ENCODE measurements at places on chromosomes 1 and 21.

DNA sequence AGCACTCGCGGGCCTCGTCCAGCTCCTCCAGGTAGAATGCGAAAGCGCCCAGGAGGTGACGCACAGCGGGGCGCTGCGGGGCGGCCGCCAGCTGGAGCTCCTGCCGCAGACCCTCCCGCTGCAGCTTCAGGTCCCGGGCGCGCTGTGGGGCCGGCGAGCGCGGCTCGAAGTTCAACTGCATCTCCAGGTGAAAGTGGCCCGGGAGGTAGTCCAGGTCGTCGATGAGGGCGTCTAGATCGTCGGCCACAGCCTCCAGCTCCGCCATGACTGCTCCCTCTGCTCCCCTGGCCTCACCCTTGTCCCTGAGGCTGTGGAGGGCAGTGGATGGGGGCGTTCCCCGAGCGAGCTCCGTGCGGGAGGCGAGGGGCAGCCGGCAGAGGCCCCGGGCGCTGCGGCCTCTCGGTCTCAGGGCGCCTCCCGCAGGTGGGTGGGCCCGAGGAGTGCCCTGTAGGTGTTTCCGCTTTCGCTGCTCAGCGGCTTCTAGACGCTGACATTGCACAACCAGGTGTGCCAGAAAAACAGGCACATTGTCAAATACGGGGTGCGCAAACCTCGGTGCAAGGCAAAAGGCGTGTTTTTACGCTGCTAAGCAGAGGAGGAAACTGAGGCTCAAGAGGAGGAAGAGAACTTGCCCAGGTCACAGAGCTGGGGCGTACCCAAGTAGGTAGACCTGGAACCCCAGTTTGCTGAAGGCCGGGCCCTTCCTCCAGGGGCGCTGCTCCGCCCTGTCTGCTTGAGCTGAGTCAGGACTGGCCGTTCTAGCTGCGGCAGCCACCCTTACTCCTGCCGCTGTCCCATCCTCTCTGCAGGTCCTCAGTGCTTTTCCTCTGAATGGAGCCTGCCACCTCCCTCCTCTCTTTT, at the start of gene TTC22:
TSS of gene TTC22 (minus strand) at position 425 of the 861 bp plus-strand sequence. CDS start at position 265, 160 bp downstream.
- DNase-seq: peak; percentile 35

GRCh38 chr1:100134872-100135271, 1.9 kb downstream of the TRMT13 start:
- DNase-seq: no peak

GRCh38 chr1:248627971-248628844, 6.7 kb downstream of the OR2T11 start:
- DNase-seq: no peak

GRCh38 chr1:90400131-90400530, 317.0 kb downstream of the BARHL2 start:
- no peak for DNase-seq

DNA sequence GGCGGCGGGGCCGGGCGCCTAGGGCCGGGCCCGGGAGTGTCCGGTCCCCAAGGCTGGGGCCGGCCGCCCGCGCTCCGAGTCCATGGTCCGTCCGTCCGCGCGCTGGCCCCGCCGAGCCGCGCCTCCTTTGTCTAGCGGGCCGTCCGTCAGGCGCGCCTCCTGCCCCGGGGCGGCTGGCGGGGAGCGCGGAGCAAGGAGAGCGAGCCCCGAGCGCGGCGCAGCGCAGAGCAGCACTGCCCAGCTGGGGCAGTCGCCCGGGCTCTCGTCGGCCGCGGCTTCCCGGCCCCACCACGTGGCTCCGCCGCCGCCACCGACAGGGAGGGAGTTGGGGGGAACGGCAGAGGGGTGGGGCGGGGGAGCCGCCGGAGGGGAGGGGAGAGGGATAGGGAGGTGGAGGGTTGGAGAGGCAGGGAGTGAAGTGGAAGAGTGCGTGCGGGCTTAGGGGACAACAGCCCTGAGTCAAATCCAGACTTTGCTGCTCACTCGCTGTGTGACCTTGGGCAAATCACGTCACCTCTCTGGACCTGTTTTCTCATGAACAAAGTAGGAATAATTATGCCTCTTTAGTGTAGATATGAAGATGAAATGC, at the start of gene NKAIN1:
TSS of gene NKAIN1 (minus strand) at position 235 of the 589 bp plus-strand sequence. CDS start 340 bp downstream, outside the sequence.
- no peak for DNase-seq

GRCh38 chr1:248807067-248807737, 18.5 kb downstream of the SH3BP5L start:
- peak; percentile 44 for DNase-seq

GRCh38 chr1:181637998-181638397, 154.7 kb downstream of the CACNA1E start:
- no peak for DNase-seq

GRCh38 chr1:197481101-197481500, 213.0 kb downstream of the CRB1 start:
- DNase-seq: peak; percentile 22

- DNase-seq: no peak
Measured at GRCh38 chr1:93427656-93428055, 20.3 kb upstream of the FNBP1L start.

- no peak for DNase-seq
Measured at GRCh38 chr1:115046751-115047150, 17.1 kb downstream of the TSHB start.

DNA sequence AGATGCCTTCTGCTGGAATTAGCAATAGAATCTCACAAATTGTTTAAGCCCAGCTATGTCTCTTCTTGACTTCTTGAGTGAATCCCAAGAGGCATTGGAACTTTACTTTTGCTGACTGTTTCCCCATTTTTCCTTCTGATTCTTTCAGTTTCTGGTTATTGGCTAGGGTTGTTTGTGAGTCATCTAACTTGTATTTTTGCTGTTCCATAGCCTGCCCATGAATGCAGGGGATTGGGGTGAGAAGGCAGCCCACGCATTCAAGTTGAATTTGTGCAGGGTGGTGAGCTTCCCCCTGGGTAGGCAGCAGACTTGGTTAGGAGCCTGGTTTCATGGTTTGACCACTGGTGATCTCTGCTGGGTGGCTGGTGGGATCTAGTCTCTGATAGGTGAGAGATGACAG, 10.4 kb upstream of the KLF17 start:
- no peak for DNase-seq

DNA sequence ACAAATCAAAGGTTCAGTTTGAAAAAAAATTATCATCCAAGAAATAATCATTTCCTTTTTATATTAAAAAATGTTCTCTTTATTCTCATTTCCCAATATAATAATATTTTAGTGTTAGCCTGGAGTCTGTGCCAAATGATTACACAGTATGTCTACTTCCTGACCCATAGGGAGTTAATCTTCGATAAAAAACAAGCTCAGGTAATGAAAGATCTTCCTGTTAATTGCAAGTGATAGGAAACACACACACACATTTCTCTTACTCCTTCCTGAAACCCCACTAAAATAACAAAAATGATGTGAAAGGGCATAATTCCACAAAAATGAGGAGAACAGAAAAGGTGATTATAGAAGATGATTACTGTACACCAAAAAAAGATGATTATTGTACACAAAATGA, 123.5 kb upstream of the CXADR start:
- no peak for DNase-seq

DNA sequence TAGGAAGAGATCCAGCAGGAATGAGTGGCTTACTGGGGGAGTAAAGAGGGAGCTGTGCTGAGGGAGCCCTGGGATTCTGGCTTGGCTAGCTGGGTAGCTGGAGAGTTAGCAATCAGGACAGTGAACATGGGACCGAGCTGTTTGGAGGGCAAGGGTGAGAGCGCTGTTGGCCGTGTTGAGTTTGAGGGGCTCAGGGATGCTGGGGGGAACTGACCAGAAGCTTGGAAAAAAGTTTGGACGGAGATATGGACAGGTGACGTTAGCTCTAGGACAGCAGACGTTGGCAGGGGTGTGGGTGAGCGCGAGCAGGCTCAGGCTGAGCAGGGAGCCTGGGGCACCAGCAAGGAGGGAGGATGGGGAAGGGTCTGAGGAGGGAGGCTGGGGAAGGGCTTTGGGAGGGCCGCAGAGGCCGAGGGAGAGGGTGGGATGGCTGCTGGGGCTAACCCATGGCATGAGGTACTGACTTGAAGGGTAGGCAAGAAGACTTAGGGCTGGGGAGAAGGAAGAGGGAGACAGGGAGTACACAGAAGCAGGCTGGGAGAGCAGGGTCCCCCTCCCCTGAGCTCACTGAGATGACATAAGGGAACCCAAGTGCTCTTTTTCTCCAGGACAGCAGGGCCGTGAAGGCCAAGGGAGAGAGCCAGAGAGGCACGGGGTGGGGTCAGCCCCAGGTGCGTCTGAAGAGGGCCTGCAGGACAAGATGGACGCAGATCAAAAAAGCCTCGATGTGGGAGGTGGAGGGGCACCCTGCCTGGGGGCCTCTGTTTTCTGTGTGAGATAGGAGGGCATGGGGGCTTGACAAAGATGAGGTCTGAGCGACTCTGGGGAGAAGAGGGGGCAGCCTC, 8.2 kb downstream of the SH2D2A start:
- no peak for DNase-seq

DNA sequence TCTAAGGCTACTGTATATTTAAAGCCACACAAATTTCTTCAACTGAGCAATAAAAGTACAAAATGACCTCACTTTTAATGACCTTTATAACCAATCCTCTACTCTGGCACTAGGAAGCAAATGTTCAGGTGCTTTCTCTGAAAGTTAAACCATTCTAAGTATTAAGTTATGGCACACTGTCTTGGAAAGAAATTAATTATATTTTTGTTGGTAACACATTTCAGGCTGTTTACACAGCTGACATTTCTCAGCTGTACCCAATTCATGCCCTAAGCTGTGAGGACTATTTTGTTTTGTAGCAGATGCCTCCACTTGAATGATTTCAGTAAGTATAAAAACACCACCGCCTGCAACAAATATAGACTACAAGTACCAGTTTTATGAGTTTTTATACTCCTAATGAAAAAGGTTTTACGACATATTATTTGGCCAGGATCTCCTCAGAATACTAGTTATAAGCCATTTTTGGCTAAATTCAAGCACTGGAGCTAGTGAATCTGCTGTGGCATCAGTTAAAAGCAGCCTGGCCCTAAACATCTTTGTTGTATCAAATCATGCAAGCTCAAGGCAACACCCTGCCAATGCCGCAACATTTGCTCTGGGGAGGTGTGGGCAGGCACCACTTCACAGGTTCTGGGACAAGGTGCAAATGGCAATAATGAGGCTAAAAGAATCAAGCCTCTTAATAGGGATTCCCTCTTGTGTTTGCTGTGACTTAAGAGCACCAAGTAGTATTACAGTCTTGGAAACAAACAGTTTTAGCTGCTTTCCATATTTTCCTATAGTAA, 228.4 kb upstream of the DMRTA2 start:
- DNase-seq: no peak

DNA sequence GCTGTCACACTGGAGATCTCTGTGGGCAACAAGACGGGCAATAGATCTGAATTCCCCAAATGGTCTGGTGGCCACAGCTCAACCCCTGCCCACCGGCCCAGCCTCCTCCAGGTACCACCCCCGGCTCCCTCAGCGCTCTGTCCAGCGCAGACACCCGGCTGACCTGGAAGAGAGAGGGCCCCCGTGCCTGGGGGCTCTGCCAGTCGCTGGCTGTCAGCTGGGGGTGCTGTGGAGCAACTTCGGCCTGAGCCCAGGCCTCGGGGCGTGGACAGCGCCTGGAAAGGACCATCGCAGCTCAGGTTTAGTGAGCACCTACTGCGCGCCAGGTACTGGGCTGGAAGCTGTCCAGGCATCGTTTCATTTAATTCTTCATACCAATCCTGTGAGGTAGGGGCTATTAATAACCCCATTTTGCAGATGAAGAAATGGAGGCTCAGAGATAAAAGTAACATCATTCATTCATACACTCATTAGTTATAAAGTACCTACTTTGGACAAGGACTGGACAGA, 51.0 kb downstream of the AHDC1 start:
- DNase-seq: no peak

GRCh38 chr21:33492571-33492970, 1.1 kb upstream of the DNAJC28 start:
- no peak for DNase-seq

DNA sequence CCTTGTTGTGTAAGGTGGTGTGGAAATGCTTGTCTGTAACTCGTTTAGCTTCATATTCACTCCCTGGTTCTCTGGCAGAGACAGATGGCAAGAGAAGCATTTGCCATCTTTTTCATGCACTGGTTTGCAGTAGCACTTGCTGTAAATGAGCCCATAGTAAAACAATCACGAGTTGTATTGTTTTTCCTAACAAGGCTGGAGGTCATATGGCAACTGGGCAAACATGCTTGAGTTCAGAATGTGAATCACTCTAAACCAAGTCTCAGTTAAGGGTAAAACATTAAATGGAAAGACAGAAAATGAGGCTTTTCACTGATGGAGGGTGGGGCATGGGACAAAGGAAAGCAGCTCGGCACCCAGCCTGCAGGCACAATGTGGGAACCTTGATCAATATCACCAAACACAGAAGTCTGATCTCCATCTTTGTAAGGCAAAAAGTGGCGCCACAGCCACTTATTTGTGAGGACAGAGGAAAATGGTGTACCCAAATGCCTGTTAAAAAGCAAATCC, 26.5 kb upstream of the LPAR3 start:
- DNase-seq: no peak

DNA sequence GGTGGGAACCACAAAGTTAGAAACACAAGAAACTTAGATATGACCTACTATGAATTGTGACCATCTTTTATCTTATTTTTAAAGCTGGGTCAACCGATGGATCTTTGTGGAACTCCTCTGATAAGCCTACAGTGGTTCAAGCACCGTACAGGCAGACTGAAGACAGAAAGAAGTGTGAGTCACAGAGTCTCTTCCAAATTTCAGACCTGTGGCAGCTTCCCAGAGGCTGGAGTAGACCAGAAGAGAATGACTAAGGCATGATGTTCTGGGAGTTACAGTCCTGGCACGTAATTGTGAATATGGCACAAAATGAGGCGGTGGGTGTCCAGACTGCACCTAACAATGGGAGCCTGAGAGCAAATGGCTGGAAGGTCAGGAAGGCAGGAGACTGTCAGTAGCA, 70.0 kb downstream of the LMO4 start:
- DNase-seq: no peak

GRCh38 chr1:235275223-235275622, 52.8 kb downstream of the ARID4B start:
- no peak for DNase-seq

- no peak for DNase-seq
Measured at GRCh38 chr1:109338608-109339007, 31.8 kb upstream of the MYBPHL start.

GRCh38 chr1:60185684-60186083, 112.1 kb upstream of the C1orf87 start:
- no peak for DNase-seq

DNA sequence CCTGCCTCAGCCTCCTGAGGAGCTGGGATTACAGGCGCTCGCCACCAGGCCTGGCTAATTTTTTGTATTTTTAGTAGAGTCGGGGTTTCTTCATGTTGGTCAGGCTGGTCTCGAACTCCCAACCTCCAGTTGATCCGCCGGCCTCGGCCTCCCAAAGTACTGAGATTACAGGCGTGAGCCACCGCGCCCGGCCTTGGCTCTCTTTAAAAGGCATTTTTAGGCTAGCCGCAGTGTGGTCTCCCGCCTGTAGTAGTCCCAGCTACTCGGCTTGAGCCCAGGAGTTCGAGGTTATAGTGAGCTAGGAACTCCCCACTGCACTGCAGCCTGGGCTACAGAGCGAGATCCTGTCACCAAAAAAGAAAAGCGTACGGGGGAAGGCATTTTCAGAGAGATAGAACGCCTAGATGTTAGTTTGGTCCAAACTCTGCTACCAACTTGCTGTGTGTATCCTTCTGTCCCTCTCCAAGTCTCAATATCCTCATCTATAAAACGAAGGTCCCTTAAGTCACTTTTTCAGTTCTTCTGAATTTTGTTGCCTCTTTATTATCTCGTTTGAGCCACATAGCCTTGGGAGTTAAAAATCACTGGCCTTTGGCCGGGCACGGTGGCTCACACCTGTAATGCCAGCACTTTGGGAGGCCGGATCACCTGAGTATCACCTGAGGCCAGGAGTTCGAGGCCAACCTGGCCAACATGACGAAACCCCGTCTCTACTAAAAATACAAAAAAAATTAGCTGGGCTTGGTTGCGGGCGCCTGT, 734 bp downstream of the MED18 start:
- no peak for DNase-seq
